ENCODE measurements at places on chromosomes 1 and 21.

DNA sequence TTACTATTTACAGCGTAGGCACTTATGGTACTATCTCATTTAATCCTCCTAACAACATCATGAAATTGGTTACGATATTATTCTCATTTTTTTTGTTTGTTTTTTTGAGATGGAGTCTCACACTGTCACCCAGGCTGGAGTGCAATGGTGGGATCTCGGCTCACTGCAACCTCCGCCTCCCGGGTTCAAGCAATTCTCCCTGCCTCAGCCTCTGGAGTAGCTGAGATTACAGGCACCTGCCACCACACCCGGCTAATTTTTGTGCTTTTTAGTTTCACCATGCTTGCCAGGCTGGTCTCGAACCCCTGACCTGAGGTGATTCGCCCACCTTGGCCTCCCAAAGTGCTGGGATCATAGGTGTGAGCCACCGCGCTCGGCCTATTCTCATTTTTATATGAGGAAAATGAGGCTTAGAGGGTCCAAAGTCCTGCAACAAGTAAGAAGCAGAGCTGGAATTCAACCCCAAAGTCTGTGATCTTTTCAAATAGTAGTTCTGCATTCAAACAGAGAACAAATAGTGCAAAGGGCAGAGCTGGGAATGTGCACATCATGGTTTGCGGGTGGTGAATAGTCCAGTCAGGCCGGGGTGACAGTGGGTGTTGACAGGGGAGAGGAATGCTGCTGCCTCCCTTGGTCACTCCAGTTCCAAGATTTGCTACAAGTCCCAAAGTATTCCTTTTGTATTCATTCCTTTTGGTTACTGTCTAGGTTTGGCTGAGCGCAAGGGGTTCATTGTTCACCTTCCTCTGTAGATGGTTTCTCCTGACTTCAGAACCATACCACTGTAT lies 4.6 kb downstream of the PRUNE1 start:
- no peak for DNase-seq

DNA sequence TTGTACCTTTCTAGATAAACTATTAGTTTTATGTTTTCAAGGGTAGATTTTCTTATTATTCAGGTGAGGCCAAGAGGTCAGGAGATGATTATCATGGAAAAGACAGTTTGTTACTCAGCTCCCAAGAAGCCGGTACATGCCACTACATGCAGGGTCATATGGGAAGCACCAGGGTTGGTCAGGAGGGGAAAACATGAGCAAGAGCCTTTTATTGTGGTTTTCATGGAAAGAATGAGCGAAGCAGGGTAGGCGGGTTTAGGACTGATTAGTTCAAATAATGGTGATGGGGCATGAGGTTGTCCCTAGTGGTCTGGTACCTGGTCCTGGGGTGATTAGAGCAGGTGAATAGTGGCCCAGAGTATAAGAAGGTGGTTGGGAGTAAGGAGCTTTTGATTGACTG lies 189.9 kb downstream of the APP start:
- no peak for DNase-seq

GRCh38 chr1:194600716-194601115 lies 1414.3 kb upstream of the B3GALT2 start:
- DNase-seq, result no peak

- peak; percentile 44 for DNase-seq
These were observed at the start of gene PRKAA2 for GRCh38 chr1:56644919-56645676. TSS of gene PRKAA2 (plus strand) at chr1:56645314. CDS start at chr1:56645388, 74 bp downstream.

GRCh38 chr1:951364-951763 lies 7.7 kb downstream of the NOC2L start:
- no peak for DNase-seq

DNA sequence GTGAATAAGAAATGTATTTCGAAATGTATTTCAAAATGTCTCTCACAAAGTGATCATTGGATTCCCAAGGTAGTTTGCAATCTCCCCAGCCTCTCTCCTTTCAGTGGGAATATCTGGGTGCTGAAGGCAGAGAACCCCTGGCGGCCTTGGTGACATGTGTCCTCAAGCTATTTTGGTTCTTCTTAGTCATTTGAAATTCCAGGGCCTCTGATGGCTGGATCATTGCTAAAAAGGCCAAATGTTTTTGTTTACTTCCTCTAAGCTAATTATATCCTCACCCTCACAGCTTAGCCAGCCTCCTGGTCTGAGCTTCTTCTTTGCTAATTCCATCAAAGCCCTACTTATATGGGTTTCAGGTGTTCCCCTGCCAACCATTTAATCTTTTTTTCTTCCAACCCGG lies 71.2 kb downstream of the LRRC40 start:
- DNase-seq, result no peak

DNA sequence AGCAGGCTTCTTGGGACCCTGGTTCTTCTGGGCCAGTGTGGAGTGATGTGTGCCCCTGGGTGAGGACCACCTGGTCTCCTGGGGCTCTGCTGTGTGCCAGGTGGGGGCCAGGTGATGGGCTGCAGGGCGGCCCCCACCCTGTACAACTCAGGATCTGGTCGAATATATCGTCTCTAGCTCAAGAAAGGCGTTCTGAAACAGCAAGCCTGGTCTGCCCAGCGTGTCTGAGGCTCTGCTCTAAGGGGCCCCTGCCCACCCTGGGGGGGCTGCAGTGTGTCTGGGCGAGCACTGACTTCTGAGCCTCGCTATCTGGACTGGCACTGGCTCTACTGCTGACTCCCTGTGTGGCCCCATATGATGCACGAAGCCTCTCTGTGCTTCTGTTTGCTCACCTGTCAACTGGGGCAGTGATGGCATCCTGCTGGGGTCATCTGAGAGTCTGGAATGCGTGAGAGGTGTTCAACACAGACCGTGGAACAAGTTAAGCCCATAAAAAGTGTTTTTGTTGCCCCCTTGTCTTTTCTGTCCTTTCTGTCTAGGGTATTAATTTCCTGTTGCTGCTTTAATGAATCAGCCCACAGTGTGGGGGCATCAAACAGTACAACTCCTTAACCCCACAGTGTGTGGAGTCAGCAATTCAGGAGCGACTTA lies 56.0 kb upstream of the TRAPPC10 start:
- DNase-seq, result no peak

DNA sequence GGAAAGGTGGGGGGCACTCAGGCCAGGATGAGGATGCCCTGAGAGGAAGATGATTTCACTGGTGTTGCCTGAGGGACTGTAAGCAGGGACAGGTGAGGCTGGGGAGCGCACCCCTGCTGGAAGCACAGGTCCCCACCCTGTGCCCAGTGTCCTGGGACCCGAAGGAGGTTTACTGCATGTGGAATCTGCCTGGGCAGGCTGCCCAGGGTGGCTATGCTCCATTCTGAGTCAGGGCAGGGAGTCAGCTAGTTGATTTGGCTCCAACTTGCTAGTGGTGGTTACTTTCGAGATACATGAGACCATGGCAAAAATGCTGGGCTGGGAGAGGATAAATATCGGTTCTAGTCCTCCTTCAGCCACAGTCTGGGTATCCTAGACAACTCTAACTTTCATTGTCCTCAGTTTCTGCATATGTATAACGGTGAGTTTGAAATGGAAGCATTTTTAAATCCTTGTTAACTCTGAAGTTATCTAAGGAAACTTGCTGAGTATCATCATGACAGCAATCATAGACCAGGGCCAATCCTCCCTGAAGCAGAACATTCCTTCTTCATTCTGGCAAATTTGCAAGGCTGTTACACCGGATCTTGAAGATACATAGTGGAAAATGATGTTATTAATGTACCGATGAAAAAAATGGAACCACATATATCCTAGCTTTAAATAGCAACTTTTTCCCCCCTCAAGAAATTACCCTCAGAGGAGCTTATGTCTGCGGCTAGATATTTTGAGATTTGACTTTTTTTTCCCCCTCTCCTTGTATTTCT lies 7.7 kb downstream of the TLR5 start:
- no peak for DNase-seq

GRCh38 chr1:148264374-148265276 lies 112.5 kb upstream of the NBPF11 start:
- peak; percentile 21 for DNase-seq

- DNase-seq, result peak; percentile 63
These were observed 5.6 kb downstream of the SH3BGRL3 start for GRCh38 chr1:26285366-26286063.

- DNase-seq, result no peak
These were observed 112.8 kb downstream of the MRPS6 start for GRCh38 chr21:34186109-34186719.

DNA sequence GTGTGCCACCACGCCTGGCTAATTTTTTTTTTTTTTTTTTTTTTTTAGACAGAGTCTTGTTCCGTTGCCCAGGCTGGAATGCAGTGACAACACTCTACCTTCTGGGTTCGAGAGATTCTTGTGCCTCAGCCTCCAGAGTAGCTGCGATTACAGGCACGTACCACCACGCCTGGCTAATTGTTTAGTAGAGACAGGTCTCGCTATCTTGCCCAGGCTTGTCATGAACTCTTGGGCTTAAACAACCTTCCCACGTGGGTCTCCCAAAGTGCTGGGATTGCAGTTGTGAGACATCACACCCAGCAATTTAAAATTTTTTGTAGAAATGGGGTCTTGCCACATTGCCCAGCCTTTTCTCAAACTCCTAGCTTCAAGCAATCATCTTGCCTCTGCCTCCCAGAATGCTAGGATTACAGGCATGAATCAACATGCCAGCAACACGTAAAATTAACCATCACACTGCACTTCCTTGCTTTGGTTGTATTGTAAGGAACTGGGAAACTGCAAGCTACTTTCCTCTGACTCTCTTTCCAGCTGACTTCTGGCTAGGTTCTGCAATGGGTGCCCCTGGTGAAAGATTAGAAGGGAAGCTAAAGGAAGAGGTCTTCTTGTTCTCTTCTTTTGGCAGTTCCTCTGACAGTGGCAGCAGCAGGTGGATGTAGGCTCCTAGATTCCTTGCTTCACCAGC lies 13.9 kb upstream of the IL6R start:
- DNase-seq, result no peak

- peak; percentile 21 for DNase-seq
These were observed 66.3 kb downstream of the MAP3K7CL start for GRCh38 chr21:29196670-29197191.
